IMR-90 (cell line): ENCODE measurements at places on chromosomes 2 and 18.

- DNase-seq, result no peak
Measured at GRCh38 chr18:76892832-76893231, 70.5 kb downstream of the ZNF236 start.

GRCh38 chr18:74748809-74749208, 151.1 kb downstream of the ZNF407 start:
- DNase-seq, result no peak

DNA sequence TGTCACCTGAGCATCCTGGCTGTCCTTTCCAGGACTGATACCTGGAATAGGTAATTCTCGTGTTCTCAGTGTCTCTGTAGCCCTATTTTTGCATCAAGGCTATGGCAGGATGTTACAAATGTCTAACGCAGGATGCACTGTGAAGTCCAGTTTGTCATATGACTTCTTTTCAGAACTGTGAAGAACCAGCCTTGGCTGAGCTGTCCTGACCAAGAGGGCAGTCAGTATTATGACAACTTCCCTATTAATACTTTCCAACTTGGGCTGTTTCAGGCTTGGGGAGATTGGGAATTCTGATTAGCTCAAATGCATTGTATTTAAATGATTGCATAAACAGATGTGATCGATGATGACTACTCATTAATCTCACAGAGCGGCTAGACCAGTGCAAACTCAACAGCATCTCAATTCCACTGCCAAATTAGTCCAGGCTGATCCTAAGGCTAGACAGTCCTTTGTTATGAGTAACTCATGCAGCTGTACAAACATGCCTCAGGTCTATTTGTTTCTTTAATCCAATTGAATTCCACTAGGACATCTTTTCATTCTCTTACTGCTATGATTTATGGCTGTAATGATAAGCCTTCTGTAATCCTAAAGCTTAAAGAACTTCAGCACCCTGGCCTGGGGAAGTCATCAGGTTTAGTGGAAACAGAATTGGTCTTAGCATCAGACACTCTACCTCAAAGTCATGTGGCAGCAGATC, 331.6 kb downstream of the KCNS3 start:
- peak; percentile 78 for DNase-seq

GRCh38 chr2:220226076-220226475, 598.6 kb downstream of the SLC4A3 start:
- no peak for DNase-seq

DNA sequence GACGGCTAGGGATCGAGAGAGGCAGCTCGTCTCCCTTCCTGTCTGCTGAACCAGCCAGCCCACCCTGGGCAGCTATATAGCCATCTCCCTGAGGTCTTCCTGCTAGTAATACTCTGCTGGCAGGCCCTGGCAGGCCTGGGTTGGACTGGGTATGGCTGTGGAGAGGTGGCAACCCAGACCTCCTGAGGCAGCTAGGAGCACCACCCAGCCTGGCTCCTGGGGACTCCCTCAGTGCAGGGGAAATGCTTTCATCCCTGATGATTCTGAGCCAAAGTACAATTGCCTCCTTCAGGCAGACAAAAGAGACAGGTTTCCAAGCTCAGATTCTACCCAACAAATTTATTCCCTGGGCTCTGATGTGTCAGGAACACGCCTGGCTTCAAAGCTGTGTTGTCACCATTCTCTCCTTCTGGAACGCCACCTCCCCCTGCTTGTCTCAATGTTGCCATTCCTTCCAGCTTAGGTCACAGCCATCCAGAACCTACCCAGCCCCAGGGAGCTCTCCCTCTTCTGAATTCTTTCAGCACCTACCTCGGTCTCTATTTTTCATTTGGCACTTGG, 4.7 kb upstream of the DNAJB2 start:
- DNase-seq, result peak; percentile 81

GRCh38 chr2:72901426-72901825, 14.2 kb downstream of the SPR start:
- DNase-seq, result no peak

DNA sequence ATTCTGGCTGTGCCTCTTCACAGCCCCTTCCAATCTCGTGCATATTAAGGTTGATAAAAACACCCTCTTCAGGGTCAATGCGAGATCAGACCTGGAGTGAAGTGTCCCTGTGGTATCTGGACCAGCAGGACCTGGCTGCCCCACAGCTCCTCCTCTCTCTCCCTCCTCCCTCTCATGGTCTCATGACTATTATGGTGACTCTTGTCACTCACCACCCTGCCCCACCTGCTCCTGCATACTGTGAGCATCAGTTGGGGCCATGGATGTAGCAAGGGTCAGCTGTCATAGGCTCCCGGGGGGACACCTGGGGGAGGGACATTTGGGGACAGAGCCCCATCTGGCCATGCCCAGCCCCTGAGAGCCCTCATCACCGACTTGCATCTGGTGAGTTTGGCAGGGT, 50.2 kb downstream of the ODC1 start:
- no peak for DNase-seq

DNA sequence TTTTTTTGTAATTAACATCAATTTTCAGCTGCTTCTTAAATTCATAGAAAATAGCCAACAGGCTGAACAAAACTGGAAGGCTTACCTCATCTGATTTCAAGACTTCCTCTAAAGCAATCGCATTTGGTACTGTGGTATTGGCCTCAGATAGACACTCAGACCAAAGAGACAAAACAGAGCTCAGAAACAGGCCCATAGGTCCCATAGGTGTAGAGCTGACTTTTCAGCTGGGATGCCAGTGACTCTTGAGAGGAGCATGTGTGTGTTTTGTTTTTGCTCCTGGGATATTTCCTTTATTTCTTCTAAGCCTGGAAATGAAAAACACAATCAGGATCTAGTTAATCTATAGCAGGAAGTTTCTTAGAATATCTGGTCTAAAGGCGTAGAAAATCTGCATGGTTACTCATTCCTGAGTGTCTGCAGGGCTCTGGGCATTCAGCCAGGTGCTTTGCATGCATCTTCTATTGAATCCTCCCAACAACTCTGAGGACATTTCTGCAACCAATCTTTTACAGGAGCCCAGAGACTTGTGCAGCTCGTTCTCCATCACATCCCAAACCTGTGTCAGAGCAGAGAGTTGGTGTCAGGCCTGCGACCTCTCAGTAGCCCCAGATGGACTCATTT, 190.8 kb downstream of the RTP5 start:
- peak; percentile 71 for DNase-seq

GRCh38 chr2:81355436-81355835, 1050.9 kb upstream of the LRRTM1 start:
- no peak for DNase-seq

GRCh38 chr2:148813603-148814065, 61.4 kb upstream of the KIF5C start:
- no peak for DNase-seq

- no peak for DNase-seq
Measured at GRCh38 chr18:12296457-12296856, 11.6 kb upstream of the TUBB6 start.

DNA sequence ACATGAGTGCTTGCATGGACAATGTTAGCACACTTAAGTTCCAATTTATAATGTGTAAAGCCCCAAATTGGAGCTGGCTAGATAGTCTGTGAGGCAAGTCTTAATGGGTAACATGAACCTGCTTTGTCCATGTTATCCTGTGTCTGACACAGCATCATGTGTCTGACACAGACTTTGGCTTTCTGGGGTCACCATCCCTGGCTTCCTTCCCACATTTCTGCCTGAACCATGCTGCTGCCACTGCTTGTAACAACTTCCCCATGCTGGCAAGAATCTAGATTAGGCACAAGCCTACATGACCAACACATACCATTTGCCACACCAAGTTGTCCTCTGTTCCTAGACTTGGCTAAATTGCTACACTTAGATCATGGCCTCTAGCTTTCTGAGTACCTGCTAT, 49.8 kb upstream of the ZBTB7C start:
- DNase-seq, result no peak

DNA sequence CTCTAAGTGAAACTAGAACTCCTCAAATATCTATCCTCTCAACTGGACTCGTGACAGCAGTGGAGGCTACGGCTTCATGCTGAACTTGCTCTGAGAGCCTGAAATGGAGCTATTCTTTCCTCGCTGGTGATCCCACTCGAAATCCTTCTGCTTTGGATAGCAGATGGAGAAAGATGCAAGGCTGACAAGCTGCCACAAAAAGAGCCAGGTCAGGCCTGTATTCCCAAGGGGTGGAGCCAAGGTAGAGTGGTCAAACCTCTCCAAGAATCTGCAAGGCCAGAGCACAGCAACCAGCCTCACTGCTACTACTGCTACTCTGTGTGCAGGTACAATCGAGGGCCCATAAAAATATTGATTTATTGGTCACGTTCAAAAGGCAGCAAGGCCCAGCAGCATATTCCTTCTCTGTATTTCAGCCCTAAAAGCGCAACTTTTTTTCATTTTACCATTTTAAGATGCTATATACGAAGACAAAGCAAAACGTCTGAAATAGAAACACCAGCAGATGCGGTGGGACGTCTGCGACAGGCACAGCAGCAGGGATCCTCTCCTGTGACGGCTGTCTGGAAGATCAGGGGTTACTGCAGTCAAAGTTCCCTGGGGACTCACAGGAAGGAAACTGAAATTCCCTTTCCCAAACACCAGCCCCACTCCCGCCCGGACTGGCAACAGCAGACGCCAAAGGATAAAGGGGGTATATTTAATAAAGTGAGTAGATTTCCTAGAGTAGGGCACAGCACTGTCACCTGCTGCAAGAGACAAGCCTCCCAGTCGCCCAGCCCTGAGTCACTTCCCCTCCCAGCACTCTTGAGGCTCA, 2.4 kb downstream of the SPRED2 start:
- DNase-seq, result peak; percentile 14
